ENCODE measurements at places on chromosomes 11 and 22.

DNA sequence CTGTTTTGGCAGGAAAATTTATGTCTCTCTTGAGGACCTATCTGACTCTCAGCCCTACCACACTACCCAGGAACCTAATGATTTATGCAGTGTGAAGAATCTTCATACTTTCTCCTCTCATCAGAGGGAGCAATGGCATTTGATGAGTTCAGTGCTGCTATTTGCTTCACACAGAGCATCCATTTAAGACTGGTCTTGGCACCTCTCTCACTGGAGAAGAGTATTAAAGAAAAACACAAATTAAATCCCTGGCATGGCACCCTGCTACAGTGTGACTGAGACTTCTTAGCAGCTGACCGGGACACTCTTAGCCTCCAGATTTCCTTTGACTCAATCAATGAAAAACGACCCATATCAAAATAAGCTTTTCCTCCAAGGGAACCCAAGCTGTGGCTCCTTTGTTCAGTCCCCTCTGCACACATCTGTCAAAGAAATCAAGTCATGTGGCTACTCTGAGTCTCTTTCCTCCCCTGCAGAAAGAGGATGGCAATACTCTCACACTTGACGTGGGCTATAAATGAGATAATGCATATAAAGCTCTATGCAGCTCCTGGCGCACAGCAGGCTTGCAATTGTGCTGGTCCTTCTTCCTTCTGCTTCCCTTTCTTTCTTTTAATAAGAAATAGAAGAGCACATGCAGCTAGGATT lies 186.1 kb upstream of the E2F8 start:
- no peak for DNase-seq

GRCh38 chr11:19460718-19461405 lies 220.1 kb upstream of the E2F8 start:
- DNase-seq: no peak

- no peak for DNase-seq
Observed at GRCh38 chr22:25069758-25070481, 117.4 kb downstream of the KIAA1671 start.

- DNase-seq: no peak
Observed at GRCh38 chr22:37287550-37287951, 5.2 kb downstream of the CYTH4 start.

DNA sequence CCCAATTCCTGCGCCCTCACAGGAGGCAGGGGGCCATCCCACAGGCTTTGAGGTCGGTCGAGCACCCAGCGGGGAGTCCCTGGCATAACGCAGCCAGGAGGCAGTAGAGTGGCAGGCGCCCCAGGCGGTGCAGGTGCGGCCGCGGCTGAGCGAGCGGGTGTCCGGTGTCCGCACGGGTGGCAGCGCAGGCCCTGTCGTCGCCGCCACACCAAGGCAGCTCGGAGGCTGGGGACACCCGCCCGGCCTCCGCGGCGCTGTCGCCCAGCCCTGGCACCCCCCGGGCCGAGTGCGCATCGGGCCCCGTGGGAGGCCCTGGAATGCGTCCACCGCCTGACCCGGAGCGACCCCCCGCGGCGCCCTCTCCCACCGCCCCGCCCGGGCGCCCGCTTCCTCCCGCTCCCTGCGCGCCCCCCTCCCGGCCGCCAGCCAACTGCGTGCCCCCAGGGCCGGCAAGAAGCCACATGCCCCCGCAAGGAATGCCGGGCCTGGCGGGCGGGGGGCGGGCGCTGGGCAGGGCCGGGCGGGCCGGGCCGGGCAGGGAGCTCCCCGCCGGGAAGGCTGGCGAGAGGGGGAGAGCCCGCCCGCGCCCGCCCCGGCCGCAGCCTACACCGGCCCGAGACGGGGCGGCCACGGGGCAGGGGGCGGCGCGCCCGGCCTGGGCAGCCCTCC lies 33.9 kb downstream of the PRDM11 start:
- DNase-seq: no peak

GRCh38 chr11:6681505-6681904 lies 1.6 kb downstream of the MRPL17 start:
- DNase-seq: no peak

GRCh38 chr11:8937159-8937558 lies 4.4 kb upstream of the C11orf16 start:
- no peak for DNase-seq

GRCh38 chr11:12173111-12173510 lies 62.7 kb downstream of the MICAL2 start:
- no peak for DNase-seq

DNA sequence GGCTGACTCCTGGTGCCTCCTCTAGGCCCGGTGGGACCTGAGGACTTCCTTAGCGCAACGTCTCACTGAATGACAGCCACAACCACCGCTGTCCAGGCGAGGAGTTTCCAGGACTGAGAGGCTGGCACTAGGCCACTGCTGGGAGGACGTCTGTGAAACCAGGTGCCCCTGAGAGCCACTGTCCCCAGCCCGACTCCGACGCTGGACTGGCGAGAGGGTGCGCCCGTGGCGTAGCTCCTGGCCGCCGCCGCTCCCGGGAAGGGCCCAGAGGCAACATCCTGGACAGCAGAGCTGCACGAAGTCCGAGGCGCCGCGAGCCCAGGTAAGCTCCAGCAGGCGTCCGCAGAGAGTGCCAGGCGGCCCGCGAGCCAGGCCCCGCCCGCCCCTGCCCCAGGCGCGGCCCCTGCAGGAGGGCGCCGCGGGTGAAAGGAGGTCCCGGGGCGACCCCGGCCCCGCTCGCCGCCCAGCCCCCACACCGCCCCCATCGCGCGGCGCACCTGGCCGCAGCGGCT lies 525 bp downstream of the DGCR2 start:
- DNase-seq: no peak

GRCh38 chr11:44680982-44681597 lies 45.7 kb upstream of the TSPAN18 start:
- DNase-seq: peak; percentile 33

GRCh38 chr11:110468121-110468520 lies 38.4 kb downstream of the FDX1 start:
- no peak for DNase-seq

DNA sequence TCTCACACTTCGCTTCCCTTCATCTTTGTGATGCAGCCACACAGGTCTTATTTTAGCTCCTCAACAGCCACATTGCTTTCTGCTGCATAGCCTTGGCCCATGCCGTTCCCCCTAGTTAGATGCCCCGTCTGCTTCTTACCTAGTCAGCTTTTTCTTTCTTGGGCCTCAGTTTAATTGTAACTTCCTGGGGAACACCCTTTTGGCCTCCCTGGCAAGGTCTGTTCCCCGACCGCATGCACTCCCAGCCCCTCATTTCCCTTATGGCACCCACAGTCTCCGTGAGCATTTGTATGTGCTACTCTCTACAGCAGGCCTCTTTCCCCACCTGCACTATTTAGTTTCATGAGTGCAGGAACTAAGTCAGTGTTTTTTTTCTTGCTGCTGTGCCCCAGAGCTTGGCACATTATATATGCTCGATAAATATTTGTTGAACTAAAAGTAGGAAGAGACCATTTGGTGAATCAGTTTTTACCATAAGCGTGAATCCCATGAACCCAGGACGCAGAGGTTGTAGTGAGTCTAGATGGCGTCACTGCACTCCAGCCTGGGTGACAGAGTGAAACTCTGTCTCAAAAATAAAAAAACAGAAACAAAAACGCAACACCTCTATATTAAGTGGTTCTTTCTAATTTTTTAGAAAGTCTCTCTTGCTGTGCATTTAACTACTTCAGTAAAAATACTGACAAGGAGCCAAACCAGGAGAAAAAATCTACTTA lies 38.5 kb downstream of the TNRC6B start:
- DNase-seq: peak; percentile 30

DNA sequence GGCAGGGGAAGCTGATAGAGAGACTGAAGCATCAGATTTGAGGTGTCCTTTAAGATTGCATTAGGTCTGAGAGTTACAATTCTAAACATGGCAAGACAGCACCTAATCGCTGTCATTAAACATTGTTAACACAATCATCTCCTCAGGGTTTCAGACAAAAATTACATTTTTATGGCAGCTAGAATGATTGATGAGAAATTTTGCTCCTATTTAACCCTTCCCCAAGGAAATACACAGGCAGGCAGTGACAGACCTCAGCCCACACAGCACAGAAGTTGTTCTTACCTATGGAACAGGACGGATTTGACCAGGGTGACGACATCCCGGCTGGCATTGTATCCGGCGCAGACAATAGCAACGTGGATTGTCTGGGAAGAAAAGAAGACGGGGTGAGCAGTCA lies 294.3 kb downstream of the LARGE1 start:
- DNase-seq: no peak

- no peak for DNase-seq
Observed at GRCh38 chr22:40898850-40899357, 37.0 kb upstream of the DNAJB7 start.

DNA sequence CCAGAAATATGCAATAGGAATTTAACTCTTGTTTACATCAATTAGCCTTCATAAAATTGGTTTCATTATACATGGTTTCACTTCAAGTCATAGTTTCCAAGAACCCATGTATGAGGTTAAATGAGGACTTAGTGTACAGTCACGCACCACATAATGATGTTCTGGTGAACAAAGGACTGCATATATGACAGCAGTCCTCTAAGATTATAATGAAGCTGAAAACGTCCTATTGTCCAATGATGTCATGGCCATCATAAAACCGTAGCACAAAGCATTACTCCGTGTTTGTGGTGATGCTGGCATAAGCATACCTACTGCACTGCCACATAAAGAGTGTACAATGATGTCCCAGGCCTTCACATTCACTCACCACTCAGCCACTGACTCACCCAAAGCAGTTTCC lies 31.1 kb downstream of the SMCO4 start:
- no peak for DNase-seq

GRCh38 chr11:33761471-33761870 lies 12.8 kb downstream of the FBXO3 start:
- DNase-seq: no peak

DNA sequence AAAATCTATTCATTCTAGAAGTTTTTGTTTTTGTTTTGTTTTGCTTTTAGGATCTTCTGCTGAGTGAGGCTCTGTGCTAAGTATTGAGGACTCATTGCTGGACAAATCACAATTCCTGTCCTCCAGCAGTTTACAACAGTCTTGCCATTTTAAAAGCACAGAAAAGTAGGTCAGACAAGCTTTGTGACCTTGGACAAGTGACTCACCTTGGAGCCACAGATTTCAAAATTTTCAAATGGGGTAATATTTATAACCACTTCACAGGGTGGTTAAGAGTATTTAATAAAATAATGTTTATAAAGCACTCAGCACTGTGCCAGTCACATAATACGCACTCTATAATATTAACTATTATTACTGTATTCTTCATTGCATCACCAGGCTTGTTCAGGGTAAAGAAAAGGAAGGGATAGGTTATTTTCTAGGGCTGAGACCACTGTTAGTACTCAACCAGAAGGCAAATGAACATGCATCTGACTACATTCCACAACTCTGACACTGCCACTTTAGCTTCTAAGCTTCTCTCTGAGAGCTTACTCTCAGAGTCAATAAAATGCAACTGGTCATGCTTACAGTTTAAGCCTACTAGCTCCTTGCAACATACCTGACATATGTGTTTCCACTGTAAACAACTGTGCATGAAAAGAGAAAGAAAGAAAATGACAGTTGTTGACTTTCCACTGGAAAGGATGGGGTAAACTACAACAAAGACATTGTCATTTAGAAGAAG lies 63.2 kb upstream of the FIBIN start:
- DNase-seq: no peak

- no peak for DNase-seq
Observed at GRCh38 chr11:34192481-34193401, 87.3 kb downstream of the NAT10 start.

DNA sequence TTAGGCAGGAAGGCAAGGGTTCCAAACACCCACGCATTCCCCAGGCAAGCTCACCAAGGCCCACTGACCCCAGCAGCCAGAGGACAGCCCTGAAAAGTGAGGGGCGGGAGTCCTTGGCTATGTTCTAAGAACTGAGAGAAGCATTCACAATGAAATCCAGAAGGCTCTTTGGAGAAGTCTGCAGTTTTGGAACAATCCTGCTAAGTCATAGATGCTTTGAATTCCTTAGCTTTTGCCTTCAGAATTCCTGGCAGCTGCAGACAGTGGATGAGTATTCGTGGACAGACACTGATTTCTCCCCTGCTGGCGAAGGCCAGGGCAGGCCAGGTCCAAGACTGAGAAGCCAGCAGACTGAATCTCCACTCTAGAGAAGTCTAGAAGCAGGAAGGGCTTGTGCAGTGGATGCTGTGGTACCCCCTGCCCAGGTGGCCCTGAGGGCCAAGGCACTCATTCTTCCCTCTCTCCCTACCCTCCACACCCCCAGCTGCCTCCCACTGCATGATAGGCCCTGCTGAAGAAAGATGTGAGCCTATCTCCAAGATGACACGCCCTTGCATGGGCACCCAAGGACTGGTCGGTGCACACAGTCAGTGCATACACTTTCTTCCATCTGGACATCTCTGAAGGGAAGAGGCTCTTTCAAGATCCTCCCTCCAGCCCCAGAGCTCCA lies 133.2 kb upstream of the TEAD1 start:
- DNase-seq: no peak

DNA sequence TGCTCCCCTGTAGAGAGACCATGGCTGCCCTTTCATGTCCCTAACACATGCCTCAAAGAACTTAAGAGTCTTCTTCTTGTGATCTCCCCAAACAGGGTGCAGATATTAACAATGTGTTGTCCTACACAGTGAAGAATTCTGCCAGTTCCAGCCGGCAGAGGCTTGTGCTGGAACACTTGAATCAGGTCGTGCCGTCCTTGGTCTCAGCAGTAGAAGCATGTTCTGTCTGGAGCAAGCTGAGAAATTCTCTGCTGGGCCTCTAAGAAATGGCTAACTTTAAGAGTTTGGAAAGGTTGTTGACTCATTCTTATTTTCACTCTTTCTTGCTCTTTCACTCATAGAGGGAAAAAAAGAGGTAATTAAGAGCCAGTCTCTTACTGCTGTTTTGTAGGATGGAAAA lies 71.1 kb upstream of the SLC25A18 start:
- no peak for DNase-seq

DNA sequence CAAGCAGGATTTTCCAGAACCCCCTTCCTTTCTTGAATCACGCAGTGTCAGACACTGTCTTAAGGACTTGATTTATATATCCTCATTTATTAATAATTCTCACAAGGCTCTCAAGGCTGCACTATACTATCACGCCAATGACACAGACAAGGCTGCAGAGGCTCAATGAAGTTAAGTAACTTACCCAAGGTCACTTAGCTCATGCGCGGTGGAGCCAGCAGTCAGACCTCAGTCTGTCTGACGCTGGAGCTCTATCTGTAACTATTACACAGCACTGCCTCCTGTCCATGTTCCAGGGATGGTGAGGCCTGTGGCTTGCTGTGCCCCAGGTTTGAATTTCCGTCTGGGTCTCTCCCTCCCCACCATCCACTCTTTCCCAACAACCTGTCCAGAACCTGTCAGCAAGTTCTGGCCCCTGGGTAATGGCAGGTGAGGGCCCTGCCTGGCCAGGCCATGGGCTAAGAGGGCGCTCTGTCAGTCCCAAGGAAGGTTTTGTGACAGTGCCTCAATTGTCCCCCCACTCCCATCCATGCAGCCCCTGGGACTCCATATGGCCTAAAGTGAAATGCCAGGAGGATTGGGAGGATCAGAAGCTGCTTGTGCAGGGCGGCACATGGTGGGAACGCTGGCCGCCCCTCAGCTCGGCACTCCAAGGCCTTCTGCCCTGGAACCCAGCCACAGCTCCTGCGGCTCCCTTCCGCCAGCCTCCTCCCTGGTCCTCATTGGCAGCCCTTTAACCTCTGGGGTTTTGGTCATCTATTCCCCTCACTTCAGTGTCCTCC lies 8.6 kb downstream of the KCNC1 start:
- DNase-seq: no peak
